Stimulated activated CD8-positive, alpha-beta memory T cell treated with anti-CD3 and anti-CD28 coated beads, Interleukin-15, amount 100 ng/mL, for 4 hours (primary cell): ENCODE measurements at places on chromosomes 5 and 9.

DNA sequence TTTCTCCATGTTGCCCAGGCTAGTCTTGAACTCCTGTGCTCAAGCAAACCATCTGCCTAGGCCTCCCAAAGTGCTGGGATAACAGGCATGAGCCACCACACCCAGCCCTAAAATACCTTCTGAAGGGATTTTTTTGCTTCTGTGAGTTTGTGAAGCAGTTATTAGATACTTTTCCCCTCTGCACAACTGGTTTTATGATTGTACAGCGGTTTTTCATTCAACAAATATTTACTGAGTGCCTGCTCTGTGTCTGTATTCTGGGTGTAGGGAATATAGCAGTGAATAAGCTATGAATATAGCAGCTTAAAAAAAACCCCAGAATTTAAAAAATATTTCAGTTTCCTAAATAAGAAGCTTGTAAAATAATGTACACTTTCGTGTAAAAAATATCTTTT is 2.3 kb downstream of the SNX24 start:
- no peak for DNase-seq

GRCh38 chr5:151864061-151864748 is 60.4 kb downstream of the GLRA1 start:
- no peak for DNase-seq

GRCh38 chr5:113985505-113985904 is 376.4 kb upstream of the KCNN2 start:
- no peak for DNase-seq

GRCh38 chr5:135437796-135438560 is 9.2 kb downstream of the DCANP1 start:
- no peak for DNase-seq

- DNase-seq = no peak
These were observed 799.9 kb upstream of the TYRP1 start for GRCh38 chr9:11893331-11893730.
